ENCODE measurements at places on chromosomes 3 and 15.
A peak's percentile ranks its signal among the peaks of the same experiment; 100 is the strongest.

DNA sequence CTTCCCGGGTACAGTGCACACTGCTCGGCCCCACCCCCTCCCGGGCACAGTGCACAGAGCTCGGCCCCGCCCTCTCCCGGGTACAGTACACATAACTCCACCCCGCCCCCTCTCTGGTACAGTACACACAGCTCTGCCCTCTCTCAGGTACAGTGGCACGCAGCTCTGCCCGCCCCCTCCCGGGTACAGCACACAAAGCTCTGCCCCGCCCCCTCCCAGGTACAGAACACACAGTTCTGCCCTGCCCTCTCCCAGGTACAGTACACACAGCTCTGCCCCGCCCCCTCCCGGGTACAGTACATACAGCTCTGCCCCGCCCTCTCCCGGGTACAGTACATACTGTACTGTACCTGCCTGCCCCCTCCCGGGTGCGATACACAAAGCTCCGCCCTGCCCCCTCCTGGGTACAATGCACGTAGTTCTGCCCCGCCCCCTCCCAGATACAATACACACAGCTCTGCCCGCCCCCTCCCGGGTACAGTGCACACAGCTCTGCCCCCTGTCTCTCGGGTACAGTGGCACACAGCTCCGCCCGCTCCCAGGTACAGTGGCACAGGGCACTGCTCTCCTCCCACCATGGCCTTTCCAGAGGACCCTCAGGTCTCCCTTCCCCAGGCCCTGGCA lies 16.4 kb upstream of the PRR20G start:
- DNase-seq: peak; percentile 92

- DNase-seq: no peak
Measured at GRCh38 chr15:76809412-76810103, 95.6 kb downstream of the SCAPER start.

DNA sequence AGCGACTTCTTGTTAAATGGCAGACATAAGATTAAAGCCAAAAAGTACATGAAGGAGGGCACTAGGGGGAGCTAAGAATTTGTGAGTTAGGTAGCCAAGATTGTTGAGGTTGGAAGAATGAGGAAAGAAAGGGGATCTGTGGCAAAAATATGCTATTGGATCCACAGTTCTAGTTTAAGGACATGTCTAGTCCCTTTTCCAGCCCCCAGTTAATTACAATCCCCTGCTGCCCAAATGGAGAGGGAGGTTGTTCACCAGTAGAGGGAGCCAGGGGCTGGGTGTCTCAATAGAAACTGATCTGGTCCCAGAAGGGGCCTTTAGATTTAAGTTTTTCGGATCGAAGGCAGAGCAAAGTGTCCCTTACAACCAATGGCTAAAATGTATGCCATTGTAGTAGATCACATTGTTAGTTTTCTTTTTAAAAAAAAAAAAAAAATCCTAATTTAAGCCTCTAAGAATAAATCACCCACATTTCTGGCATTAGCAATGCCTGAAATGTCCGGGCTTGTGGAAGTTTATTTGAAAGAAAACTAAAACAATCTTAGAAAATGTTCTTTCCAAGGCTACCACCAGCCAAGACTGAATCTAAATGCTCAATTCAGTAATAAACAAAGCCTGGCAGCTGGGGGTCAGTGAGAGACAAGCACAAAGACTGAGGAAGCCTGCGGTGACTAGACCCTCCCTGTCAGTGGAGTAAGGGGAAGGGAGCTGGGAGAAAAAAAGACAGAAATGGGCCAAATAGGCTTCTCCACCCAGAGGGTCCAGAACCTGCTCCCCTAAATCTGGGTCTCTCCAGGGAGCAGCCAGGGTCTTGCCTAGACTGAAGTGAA lies 7.1 kb downstream of the COL8A1 start:
- DNase-seq: peak; percentile 18

DNA sequence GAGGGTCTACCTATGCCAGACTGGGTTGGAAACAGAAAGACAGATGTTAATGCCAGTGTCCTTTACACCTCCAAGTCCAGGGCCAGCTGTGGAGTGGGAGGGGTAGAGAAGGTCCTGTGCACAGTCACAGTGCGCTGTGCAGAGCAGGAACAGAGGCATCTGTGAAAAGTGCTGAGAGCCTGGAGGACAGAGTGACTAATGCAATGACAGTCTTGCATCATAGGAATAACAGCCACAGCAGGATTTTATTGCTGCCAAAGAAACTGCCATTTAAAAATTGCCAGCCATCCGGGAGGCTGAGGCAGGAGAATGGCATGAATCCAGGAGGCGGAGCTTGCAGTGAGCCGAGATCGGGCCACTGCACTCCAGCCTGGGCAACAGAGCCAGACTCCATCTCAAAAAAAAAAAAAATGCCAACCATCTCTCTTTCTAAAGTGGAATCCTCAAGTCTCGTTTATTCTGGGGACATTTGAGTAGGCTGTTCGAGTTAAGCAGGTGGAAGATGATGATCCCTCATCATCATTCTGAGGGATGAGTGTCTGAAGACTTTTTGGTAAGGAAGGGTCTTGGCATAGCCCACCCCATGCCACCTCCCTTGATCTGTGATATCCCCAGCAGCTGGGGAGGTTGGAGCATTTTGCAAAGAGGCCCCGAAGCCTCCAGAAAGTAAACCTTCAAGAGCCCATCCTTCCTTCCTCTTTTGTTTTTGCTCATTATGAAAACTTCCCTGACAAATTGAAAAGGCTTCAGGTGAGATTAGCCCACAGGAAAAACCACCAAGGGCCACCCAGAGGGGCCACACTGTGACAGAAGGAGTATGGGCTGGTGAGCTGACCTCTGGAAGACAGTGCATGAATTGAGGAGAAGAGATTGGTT lies 7.7 kb downstream of the CCR2 start:
- DNase-seq: no peak

GRCh38 chr3:143972505-143973258 lies 1.1 kb downstream of the DIPK2A start:
- DNase-seq: peak; percentile 15

GRCh38 chr15:37767841-37768455 lies 166.5 kb upstream of the TMCO5A start:
- no peak for DNase-seq

DNA sequence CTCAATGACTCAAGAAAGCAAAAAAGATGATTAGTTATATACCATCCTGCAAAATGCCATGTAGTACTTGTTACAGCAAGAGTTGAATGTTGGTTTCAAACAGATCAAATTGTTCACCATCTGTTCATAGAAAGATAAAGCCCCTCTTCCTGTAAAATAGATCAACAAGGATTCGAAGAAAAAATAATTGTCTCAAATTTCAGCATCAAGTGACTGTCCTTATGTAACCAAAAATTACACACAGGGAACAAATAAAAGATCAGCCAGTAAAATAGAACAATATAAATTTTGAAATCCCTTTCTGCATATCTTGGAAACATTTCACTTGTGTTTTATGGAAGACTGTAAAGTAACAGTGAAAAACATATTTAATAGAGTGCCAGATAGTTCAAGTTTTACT lies 165.1 kb upstream of the STAC start:
- no peak for DNase-seq

GRCh38 chr15:92853222-92853621 lies 46.9 kb upstream of the CHD2 start:
- DNase-seq: no peak

DNA sequence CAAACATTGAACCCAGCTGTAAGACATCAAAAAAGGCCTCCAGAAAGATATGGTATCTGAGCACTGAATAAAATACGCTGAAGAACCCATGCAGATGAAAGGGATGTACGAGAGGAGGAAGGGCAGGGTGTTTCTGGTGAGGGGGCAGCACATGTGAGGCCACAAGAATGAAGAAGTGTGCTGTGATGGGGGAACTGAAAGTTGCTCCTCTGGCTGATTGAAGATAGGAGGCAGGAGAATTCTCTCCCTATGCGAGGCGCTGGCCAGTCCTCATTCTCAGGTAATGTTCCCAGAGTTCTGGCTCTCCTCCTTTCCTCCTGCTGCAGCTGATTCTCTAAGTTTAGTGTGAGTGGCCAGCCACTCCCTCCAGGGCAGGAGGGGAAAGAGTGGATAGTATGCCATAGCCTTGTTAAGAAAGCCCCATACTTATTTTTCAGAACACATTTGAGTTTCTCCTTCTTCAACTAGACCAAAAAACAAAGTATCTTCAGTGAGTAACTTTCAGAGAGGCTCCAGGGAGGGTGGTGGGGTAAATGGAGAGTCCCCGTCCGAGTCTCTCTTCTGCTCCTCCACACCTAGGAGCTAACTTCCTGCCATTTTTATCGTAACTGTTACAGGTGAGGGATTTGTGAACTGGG lies 26.9 kb upstream of the MYO1E start:
- no peak for DNase-seq

DNA sequence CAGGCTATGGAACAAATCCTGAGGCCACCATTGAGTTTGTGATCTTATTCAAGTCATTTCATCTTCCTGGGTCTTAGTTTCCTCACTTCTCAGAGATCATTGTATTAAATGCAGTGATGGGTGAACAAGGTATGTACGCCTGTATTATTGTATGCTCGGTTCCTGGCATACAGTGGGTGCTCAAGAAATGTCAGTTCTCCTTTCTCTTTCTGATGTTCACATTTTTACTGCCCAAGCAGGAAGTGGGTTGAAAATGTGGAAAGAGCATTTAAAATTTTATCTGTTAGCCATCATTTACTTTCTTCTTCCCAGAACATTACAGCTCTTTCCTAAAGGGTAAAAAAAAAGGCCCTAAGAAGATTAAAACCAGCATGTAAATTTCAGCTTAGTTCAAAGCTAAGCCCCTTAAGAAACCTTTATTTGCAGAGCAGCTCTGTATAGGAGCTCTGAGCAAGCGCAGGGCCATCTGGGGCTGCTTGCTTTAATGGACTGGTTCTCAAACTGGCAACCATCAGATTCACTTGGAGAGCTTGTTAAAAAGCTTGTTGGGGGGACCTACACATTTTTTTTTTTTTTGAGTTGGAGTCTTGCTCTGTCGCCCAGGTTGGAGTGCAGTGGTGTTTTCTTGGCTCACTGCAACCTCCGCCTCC lies 179.4 kb downstream of the CHST2 start:
- DNase-seq: no peak

DNA sequence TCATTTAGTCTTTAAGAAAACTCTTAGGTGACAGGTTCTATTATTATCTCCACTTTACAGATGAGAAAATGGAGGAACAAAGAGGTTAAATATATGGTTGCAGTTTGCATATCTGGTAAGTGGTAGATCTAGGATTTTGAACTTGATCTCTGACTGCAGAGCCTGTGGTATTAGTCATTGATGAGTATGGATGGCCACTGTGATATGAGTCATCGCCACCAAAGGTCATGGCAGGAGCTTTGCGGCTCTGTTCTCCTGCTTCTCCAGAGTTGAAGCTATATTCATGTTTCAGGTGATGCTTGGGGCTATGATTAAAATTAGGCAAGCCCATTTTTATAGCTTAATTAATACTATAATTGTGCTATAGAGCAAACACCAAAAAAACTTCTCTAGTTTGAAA lies 306.2 kb upstream of the DPPA4 start:
- peak; percentile 70 for DNase-seq

DNA sequence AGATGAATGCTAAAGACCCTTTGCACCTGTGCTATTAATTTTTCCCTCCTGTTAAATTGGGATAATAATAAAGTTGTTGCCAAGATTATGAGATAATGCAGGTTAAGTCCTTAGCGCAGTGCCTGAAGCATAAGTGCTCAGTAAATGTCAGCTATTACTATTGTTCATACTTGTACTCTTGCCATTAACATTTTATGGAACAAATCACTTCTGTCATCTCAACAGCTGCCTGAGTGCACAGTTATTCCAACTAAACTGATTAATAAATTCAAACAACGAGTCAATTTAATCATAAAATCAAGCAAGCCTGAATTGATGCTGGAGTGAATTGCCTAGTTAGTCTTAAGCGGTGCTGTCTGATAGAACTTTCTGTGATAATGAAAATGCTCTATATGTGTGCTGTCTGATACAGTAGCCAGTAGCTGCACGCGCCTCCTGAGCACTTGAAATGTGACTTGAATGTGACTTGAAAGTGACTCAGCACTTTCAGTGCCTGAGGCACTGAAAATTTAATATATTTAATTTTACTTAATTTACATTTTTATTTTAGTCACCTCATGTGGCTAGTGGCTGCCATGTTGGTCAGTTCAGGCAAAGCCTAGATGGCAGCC lies 198.7 kb upstream of the PFN2 start:
- DNase-seq: no peak

- no peak for DNase-seq
Measured at GRCh38 chr3:71490692-71491091, 92.8 kb downstream of the FOXP1 start.

- no peak for DNase-seq
Measured at GRCh38 chr3:49882166-49882565, 12.5 kb upstream of the CAMKV start.

GRCh38 chr3:38111201-38111600 lies 25.7 kb downstream of the ACAA1 start:
- no peak for DNase-seq

GRCh38 chr3:28982906-28983305 lies 298.0 kb upstream of the RBMS3 start:
- DNase-seq: no peak

DNA sequence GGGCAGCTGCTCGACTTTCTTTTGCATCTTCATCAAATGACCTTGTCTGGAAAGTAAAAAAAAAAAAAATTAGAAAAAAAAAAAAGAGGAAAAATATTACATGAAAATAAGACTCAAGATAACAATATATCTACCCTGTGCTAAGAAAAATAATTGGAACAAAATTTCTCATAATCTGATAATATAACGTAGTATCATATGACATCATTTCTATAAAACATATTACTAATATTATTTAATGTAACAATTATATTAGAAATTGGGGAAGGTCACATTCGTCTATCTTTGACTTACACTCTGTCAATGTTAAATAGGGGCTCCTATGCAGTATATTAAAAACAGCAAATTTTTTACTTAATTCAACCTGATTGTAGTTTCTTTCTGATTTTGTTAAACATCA lies 44.1 kb downstream of the INO80 start:
- DNase-seq: no peak

DNA sequence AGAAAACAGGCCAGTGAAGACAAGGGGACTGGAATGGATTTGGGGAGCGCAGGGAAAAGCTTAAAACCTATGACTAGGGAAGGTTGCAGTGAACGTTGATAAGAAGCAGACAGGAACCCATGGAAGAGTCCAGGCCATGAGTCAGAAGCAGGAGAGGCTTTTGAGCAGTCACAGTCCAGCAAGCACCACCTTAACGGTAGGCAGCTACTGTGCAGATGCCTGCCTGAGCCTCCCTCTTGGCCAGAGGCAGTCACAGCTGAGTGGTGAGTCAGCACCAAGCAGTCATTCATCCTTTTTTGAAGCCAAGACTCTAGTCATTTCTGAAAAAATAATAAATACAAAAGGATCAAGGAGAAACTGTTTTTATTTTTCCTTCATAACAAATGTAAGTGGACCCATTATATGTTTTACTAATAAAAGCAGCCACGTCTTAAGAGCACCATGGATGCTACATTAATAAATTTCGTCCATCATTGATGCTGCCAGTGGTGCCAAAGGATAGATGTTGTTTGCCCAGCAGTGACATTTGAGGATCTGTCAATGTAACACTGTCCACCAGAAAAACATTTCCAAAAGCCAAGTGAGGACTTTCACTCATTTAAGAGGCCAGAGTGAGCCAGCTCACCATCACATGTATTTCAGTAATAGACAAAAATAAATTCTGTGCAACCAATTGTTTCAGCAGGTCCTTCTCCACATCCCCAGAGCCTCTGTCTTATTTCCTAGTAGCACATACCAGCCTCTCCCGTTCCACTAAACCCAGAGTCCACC lies 42.1 kb upstream of the ACTC1 start:
- no peak for DNase-seq

GRCh38 chr3:119494597-119494996 lies 3.8 kb upstream of the TIMMDC1 start:
- DNase-seq: no peak

- DNase-seq: no peak
Measured at GRCh38 chr3:191363221-191363620, 32.9 kb upstream of the UTS2B start.

Data from HCT116 (cell line).